NCI-H1694 treated with DMSO at 0.1 percent for 48 hours (cell line): ENCODE measurements at places on chromosomes 11 and 22.

- no peak for DNase-seq
Measured at GRCh38 chr11:76903325-76903724, 42.6 kb downstream of the ACER3 start.

- DNase-seq, result no peak
Measured at GRCh38 chr22:16721961-16722360, 103.2 kb downstream of the XKR3 start.

DNA sequence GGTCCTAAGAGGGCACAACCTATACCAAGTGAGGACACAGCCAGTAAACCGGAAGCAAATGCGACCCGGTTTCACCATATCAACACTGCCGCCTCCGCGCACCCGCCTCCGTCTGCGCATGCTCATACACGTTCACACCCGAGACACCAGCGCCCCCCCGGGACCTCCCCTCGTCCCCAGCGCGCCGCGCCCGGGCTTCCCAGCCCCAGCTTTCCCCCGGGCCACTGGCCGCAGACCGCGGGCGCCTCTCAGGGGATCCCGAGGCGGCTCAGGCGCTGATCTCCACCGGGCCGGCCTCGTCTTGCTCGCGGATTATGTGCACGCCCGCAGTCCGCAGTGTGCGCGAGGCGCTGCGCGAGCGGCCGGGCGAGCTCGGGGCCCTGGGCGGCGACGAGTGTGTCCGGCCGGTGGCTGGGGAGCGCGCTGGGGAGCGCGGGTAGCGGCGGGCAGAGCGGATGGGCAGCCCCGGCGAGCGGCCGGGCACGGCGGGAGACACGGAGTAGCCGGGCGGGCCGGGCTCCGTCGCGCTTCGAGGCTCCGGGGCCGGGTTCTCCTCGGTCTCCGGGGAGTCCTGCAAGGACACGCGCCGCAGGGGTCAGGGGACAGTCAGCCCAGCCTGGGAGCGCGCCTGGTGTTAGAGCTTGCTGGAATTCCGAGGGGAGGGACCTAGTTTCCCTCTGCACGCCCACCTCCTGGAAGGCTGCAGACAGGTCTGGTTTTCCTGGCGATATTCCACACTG, 2.0 kb downstream of the HEPN1 start:
- DNase-seq, result no peak

- DNase-seq, result no peak
Measured at GRCh38 chr11:125068368-125068767, 5.3 kb downstream of the SLC37A2 start.

GRCh38 chr11:26551186-26551801, 20.8 kb downstream of the MUC15 start:
- no peak for DNase-seq

GRCh38 chr22:30167296-30167695, 79.3 kb downstream of the LIF start:
- DNase-seq, result no peak

DNA sequence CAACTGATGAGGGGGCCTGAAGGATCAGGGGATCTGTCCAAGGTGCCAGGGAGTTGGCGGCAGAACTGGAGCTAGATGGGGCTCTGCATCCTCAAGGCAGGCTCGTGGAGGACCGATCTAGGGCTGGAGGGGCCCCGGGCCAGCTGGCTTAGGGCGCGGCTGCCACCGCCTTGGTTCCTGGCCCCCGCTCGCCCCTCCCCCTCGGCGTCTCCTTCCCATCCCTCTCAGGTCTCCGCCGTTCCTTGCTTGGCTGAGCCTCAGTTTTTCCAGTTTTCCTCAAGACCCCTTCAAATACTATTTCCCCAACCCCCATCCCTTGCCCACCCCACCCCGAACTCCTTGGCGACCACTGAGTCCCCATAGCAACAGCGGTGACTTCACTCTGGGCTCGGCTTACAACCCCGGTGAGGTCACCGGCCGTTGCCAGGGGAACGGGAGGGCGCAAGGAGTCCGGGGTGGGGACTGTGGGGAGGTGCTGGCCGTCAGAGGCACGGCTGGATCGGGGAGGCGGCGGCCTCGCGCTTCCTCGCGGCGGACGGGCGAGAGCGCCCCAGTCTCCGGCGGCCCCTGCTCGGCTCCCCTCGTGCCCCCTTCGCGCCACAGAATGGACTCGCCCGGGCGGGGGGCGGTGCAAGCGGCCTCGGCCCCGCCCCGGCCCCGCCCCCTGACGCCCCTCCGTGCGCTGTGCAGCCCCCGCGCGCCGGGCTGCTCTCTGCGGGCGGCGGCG, 7.5 kb downstream of the FREY1 start:
- DNase-seq, result no peak

- DNase-seq, result no peak
Measured at GRCh38 chr11:122199661-122200060, 83.6 kb upstream of the BLID start.

- DNase-seq, result peak; percentile 33
Measured at GRCh38 chr22:50236731-50237409, 8.0 kb downstream of the TUBGCP6 start.

DNA sequence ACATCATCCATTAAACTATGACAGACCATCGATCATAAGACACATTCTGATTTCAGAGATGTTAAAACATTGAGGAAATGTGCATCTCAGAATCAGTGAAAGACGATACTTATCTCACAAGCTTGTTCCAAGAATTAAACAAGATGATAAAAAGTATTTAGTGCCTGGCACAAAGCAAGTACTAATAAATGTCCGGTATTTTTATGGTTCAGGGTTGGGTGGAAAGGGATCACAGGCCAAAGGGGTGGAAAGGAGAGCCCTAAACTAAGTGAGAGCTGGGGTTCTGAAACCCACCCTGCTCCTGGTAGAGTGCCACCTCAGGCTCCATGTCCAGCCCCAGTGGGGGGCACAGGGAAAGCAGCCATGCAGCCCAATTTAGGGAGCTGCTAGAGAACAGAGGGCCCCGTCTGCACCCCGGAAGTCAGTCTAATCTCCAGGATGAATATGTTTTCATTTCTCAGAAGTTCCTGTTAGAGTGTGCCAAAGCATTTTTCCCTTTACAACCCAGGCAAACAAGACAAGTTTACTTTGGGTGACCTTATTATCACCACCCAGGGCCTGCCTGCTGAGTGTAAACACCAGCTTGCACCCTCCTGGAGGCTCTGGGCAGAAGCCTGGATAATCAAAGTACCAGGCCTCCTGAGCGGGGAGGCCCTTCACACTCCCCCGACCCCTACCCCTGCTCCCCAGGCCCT, 3.8 kb upstream of the CREB3L1 start:
- DNase-seq, result no peak

GRCh38 chr22:17915676-17916075, 108.7 kb downstream of the MICAL3 start:
- no peak for DNase-seq

GRCh38 chr11:37630866-37631265, 1032.8 kb upstream of the RAG2 start:
- DNase-seq, result no peak

DNA sequence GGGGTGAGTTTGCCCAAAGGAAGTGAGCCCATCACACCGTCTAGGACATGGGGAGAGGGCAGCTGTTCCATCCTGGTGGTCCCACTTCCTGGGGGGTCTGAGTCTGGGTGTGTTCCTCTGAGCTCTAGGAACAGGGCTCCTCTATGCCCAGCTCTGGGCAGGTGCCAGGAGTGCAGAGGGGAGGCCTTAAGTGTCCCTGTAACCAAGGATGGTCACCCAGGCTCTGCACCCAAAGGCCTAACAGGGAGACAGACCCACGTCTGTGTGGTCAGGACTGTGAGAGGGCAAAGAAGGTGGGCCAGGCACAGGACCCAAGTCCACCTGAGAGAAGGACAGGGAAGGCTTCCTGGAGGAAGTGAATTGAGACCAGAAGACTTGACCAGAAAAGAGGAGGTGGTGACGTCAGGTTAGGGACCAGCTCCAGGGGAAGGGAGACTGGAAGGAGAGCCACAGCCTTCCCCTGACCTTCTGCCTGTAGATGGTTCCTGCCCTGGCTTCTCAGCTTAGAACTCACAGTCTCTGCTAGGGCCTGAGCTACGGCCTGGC, 11.3 kb upstream of the TCF20 start:
- no peak for DNase-seq

DNA sequence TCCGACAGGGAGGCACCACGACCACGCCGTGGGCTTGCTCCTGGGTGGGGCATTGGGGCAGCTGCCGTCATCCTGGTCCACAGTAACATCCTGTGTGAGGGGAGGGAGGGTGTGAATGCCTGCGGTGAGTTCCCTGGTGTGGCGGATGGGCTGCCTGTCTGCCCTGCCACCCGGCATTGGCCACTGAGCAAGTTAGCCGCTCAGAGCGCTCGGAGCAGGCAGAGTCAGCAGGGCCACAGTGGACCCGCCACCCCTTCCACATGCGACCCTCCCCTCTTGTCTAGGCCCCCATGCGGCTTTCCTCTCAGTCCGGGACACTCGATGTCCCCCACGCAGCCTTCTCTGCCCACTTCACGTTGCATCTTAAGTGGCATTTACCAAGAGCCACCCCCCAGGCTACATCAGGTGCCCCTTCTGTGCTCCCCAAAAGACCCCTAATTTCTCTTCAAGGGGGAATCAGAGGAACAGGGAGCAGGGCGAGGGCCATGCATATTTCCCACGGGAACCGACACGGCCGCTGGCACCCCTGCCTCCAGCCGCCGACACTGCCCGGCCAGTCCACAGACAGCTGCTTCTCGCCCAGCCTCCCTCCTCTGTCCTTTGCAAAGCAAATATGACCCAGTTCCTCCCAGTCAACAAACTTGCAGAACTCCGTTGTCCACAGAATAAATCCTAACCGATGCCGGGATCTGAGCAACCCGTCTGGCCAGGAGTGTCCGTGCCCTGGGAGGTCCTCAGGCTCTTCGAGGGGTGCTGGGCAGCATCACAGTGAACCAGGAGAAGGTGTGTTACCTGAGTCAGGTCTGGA, 1482.1 kb downstream of the TBC1D22A start:
- no peak for DNase-seq

- no peak for DNase-seq
Measured at GRCh38 chr22:20979243-20979809, 2.8 kb upstream of the LZTR1 start.

GRCh38 chr11:31262761-31263160, 106.8 kb downstream of the DCDC1 start:
- DNase-seq, result no peak

DNA sequence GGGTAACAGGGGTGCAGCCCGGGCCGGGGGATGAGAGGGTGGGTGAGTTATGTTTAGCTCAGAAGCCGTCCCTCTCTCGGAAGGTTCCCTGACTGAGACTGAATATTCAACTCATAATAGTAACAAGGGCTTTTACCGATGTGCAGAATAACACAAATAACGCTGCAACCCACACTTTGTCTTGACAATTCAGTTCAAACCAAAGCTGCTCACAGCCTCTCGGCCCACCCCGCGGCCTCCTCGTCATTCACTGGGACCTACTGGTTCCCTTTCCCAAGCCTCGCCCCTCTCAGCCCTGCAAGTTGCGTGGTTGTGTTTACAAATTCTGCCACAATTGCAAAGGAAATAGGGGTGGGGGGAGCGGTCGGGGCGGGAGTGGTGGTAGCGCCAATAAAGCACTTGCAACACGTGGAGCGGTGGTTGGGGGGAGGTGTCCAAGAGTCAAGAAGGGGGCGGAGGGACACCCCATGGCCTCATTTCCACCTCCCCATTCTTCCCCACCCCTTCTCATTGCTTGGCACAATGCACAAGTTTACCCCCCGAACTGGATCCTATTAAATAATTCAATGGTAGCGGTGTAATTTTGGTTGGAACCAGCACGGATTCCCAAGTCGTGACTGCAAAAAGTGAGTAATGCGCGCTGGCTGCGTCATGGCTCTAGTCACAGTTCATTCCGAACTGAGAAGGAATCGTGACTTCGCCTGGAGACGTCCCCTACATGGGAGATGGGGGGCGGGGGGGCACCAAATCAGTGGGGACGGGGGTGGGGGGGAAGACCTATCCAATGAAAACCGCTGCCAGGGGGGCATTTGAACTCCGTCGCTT, 102.0 kb upstream of the HSD17B12 start:
- DNase-seq, result no peak

GRCh38 chr11:66845143-66845875, 2.1 kb downstream of the RCE1 start:
- DNase-seq, result no peak

- DNase-seq, result no peak
Measured at GRCh38 chr11:128151780-128152179, 435.6 kb downstream of the ETS1 start.
